ENCODE measurements at places on chromosomes 7 and 10.

- DNase-seq = no peak
These were observed 320.8 kb downstream of the ADARB2 start for GRCh38 chr10:1416456-1417037.

DNA sequence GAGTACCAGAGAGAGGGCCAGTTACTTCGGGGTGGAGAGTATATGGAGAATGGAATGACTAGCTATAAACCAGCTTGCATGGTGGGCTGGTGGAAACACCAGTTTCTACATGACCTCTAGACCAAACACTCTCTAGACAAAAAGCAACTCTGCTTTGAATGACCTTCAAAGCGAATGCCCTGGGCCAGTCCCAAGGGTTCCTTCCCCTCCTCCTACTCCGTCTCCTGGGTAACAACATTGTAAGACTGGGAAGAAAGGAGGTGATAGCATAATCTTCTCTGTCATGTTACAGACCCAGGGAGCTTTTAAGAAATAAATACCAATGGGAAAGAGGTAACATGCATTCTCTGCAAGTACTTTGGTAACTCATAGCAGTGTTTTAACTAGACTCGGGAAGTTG is 7.4 kb downstream of the HK1 start:
- DNase-seq = no peak

- peak; percentile 35 for DNase-seq
These were observed 191.0 kb downstream of the LSM5 start for GRCh38 chr7:32299133-32299702.

- DNase-seq = no peak
These were observed 713.1 kb downstream of the DNAJB9 start for GRCh38 chr7:109282726-109283125.

DNA sequence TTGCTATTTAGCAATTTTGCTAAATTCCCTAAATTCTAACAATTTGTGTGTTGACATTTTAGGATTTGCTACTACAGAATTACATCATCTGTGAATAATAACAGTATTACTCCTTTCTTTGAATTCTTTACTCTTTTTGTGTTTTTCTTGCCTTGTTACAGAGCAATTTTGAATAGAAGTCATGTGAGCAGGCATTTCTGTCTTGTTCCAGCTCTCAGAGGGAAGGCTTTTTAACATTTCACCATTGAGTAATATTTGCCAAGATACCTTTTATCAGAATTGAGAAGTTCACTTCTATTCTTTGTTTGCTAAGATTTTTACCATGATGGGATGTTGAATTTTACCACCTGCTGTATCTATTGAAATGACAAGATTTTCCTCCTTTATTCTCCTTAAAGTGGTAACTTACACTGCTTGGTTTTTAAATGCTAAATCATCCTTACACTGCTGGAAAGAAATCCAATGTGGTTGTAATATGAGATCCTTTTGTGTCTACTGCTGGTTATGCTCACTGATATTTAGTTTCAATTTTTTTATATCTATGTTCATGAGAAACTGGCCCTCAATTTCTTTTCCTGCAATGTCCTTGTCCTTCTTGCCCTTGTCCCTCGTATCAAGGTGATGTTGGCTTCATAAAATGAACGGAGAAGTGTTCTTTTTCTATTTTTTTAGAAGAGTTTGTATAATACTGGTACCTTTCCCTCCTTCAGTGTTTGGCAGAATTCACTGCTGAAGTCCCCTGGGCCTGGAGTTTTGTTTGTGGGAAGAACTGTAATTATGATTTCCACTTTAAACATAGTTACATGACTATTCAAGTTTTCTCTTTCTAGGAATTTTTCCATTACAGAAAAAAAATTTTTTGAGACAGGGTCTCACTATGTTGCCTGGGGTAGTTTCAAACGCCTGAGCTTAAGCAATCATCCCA is 50.3 kb upstream of the ATP6V0A4 start:
- DNase-seq = no peak

DNA sequence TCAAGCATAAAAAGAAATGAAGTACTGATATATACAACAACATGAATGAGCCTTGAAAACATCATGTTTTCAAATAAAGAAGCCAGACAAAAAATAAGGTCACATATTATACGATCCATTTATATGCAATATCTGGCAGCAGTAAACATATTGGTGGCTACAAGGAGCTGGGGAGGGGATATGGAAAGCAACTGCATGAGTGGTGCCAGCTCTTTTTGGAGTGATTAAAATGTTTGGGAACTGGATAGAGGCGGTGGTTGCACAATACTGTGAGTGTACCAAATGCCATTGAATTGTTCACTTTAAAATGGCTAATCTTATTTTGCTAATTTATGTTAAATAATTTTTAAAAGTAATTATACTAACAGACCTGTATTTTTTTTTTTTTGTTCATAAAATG is 481.7 kb downstream of the PCDH15 start:
- no peak for DNase-seq

- DNase-seq = no peak
These were observed 1.1 kb downstream of the ASL start for GRCh38 chr7:66076462-66077329.

DNA sequence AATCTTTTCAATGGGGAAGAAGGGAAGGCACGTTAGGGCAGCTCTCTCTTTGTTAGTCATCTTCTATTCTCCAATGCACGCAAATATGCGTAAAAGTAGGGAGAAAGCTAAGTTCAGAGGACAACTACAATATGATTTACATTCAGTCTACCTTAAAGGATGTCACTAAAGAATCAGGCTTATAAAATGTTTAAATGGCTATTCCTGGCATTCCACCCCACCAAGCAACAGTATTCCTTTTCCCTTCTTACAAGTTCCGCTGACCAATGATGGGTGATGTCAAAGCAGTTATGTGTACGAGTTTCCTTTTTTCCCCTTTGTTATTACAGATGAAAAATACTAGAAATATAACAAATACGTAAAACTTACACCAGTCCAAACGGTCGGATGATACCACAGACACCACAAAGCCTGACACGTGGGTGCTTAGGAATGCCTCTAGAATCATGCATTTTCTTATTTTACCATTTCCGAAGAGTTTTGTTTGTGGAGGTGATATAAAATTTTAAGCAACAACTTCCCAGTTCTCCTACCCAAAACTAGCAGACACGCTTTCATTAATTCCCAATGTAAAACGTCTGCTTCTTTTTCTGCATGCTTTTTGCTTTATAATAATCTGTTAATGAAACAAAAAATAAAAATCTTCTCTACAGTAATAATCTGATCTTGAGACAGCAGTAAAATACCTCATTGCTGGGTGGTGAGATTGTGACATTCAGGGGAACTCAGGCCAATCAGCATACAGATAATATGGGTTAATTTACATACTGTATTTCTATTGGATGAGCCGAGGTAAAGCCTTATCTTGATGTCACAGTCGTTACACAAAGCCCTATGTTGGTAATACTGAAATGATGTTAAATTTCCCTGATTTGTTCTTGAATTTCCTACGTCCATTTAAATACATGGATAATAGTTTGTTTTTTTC is 708 bp upstream of the GPR85 start:
- peak; percentile 21 for DNase-seq

Measured in NCI-H2171 (cell line).